Esophagus mucosa (tissue), 1 donor: ENCODE measurements at places on chromosomes 11 and 22. TPM values are rescaled to one million over a fixed set of nuclear protein-coding genes. Genes with fewer than 3 reads are reported as not detected.
A peak's percentile ranks its signal among the peaks of the same experiment; 100 is the strongest.

DNA sequence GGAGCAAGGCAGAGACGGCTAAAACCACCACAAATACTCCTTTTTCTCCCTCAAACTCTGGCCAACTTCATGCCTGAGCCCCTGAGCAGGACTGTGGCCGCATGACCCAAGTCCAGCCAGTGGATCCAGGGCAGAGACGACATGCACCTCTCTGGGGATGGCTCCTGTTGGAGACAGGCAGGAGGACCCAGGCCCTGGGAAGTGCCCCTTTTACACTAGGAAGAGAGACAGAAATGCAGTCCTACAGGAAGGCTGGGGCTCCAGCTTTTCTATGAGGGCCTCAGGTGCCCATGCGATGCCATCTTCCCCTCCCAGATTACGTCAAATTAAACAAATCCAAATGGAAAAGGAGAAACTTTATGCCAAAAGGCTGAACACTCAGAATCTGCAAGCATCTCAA lies 498.0 kb downstream of the BRD1 start:
- ATAC-seq: no peak

GRCh38 chr11:59106363-59107336 lies at the start of gene FAM111B:
TSS of gene FAM111B (plus strand) at chr11:59107237. CDS start at chr11:59109626, 2,389 bp downstream.
- ATAC-seq: peak; percentile 98

GRCh38 chr11:3121416-3121815 lies 43.7 kb downstream of the OSBPL5 start:
- no peak for ATAC-seq

DNA sequence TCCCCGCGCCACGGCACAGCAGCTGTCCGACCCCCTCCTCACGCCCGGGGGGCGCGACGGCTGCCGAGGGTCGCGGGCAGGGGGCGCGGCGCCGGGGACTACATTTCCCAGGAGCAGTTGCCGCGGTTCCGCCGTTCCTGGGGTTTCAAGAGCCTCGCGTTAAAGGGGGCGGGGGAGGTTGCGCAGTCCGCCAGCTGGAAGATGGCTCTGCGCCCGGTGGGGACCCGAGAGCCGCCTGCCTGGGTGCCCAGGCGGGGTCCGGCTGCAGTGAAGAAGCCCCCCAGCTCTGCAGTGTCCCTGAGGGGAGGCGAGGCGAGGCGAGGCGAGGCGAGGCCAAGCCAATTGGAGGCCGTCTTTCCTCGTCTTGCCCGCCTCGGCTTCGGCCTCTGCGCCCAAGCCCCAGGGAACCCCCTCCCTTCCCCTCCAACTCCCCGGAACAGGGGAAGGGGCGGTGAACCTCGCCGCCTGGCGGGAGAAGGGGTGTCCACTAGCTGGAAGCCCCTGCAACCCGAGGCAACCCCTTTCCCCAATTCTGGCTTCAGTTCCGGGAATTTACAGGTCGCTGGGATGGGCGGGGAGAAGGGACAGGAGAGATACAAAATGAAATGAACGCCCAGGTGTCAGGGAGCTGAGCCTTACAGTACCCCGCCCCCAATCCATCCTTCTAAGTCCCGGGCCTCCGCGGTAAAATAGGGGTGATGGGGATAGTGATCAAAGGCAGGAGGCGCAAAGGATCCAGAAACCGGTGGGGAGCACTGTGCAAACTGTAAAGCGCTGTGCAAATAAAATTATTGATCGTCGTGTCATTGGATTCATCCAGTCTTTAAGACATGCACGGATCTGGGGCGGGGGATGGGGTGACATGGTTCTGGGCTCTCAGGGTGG lies 5.2 kb upstream of the GCAT start:
- peak; percentile 4 for ATAC-seq

SLC22A12 gene
- not detected for total RNA-seq
